ENCODE measurements at places on chromosomes 16 and 17.

DNA sequence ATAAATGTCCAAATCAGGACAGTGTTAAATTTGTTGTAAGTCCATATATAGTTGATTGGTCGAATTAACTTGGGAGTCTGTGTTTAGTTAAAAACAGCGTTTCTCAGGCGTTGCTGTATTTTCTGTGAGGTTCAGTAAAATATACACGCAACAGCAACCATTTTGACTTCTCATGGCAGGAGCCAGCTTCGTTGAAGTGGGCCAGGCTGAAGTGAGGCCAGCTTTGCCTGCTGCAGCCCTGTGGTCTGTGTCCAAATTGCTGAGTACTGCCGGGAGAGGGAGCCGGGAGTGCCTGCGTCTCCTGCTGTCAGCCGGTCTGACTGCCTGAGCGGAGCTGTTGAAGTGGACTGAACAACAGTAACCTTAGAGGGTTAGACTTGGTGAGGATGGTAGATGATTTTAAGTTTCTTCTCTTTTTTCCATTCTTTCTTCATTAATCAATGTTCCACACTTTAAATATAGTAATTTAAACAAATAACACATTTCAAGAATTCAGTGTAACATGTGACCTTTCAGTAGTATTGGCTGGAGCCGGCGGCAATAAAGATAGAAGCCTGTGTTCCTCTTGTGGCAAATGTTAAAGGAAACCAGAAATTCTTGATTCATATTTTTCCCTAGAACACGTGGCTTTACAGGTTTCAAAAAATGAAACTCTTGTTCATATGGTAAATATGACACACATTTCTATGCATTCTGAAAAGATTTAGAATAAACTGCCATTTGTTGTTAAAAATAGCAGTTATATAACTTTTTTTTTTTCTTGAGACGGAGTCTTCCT lies 37.0 kb upstream of the ZNF750 start:
- peak; percentile 77 for DNase-seq

- no peak for DNase-seq
These were observed 219.6 kb upstream of the TNRC6C start for GRCh38 chr17:77738751-77739531.

DNA sequence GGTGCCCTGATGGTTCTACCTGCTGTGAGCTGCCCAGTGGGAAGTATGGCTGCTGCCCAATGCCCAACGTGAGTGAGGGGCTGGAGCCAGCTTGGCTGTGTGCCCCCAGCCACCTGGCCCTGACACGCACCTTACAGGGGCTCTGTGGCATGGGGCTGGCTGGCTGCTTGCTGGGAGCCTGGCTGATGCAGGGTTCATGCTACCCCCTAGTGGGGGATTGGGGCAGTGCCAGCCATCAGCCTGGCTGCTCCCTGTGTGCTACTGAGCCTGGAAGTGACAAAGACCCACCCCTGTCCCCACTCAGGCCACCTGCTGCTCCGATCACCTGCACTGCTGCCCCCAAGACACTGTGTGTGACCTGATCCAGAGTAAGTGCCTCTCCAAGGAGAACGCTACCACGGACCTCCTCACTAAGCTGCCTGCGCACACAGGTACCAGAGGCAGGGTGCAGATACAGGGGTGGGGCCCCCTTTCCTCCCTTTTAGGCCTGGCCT lies 5.7 kb downstream of the GRN start:
- peak; percentile 36 for DNase-seq

GRCh38 chr17:81378941-81379511 lies 16.2 kb upstream of the BAHCC1 start:
- no peak for DNase-seq

GRCh38 chr17:78892520-78892919 lies 10.5 kb downstream of the CEP295NL start:
- DNase-seq = no peak

- DNase-seq = no peak
These were observed 240.7 kb downstream of the CDH13 start for GRCh38 chr16:82867485-82867884.

- DNase-seq = no peak
These were observed 64.3 kb downstream of the AP2B1 start for GRCh38 chr17:35651467-35651866.

GRCh38 chr16:10957771-10958482 lies 13.6 kb downstream of the CLEC16A start:
- DNase-seq = no peak

DNA sequence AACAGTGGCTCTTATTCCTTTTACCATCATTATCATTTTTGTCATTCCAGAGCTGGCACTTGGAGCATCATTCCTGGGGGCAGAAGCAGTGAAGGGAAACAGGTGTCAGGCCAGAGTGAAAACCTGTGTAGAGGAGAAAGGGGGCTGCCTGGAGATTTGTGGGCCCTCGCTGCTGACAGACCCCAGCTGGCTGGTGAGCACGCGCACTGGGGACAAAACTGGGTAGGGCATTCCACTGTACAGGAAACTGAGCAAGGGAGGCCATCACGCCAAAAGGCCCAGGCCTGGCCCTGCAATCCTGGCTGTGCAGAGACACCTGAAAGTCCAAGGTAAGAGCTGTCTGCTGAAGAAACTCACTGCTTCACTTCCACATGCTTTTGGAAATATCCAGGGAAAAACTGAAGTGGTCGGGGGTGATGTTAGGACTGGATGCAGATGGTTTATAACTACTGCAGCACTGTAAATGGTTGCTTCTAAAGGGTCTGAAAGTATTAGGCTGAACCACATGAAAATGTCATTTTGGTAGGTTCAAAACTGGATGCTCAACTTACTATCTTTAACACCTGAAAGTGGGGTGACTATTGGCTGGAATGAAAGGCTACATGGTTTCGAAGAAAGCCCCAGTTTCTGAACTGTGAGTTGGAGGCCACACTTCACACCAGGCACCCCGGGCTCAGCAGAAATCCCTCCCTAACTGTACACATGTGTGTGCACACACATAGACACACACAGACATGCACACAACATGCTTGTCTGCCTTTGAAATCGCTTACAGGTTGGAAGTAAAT lies 225.0 kb downstream of the C16orf78 start:
- no peak for DNase-seq

DNA sequence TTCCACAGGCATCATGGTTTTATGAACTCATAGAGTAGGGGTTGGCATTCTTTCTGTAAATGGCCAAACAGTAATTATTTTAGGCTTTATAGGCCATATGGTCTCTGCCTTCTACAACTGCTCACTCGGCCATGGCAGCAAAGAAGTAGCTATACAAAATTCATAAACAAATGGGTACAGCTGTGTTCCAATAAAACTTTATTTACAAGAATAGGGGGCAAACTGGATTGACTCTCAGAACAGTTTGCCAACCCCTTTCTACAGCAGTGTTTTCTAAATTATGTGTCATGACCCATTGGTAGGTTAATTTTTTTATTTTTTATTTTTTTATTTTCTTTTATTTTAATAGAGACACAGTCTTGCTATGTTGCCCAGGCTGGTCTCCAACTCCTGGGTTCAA lies 20.4 kb downstream of the GOT2 start:
- DNase-seq = no peak

GRCh38 chr17:2180768-2181167 lies 122.8 kb downstream of the SMG6 start:
- no peak for DNase-seq

GRCh38 chr16:57991551-57992059 lies 8.9 kb downstream of the ZNF319 start:
- DNase-seq = no peak

DNA sequence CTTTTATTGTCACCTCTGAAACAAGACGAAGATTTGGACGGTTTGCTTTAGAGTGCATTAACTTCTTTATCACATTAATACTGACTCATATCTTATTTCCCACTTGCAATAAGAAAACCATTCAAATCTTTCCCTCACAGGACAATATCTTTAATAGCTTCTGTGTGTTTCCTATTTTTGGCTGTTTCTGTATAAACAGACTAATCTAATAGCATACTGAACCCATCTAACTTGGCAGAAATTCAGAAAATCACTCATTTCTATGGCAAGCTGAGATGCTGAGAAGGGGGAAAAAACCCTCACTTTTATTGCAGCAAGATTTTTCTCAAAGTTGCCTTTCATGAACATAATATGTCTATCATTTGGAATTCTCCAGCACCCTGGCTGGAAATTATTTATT lies 524.9 kb downstream of the WWOX start:
- DNase-seq = no peak

DNA sequence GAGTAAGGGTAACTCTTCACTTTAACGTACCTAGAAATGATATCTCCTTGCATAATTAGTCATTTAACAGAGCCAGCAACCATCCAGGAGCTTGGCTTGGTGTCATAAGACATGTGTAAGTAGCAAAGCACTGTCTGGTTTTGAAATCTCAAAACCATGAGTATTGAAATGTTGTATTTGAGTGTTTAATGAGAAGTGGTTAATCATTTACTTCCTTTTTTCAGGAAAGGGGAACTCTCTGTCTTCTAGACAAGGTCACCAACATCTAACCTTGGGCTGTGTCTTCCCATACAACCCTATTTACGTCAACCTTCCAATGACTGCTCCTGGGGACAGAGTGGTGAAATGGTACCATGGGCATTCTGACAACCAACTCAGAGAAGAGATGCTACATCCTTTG lies 27.1 kb downstream of the PMP22 start:
- DNase-seq = no peak

DNA sequence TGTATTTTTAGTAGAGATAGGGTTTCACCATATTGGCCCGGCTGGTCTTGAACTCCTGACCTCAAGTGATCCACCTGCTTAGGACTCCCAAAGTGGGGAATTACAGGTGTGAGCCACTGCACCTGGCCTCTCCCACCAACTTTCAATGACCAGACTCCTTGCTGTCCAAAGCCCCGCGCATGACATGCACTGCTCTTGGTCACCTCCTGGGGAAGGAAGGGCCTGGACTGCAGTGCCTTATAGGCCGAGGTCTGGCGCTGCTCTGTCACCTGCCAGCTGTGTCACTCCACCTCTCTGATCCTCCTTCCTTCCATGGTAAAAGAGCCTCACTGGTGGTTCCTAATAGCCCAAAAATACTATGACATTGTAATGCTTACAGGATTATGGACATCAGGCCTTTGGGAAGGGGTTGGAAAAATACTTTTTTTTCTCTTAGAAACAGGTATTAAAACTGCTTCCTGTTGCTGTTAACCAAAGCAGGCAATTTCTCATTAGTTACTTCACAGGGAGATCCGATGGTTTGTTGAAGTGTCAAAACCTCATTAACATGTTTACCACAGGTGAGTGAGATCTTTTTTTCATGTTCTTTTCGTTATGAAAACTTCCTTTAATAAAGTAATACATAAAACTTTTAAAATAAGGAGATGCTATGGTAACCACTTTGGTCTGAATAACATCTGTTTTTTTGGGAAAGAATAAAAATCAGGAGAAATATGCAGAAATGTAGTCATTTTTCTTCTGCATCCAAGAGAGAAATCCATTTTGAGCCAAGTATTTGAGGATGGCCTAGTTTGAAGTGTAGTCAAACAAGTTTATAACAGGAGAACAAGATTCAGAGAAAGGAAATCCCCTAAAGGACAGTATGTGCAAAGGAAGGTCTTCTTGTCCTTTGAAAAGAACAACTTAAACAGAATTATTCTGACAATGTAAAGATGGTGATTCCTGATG lies 35.5 kb downstream of the GRB7 start:
- DNase-seq = no peak

DNA sequence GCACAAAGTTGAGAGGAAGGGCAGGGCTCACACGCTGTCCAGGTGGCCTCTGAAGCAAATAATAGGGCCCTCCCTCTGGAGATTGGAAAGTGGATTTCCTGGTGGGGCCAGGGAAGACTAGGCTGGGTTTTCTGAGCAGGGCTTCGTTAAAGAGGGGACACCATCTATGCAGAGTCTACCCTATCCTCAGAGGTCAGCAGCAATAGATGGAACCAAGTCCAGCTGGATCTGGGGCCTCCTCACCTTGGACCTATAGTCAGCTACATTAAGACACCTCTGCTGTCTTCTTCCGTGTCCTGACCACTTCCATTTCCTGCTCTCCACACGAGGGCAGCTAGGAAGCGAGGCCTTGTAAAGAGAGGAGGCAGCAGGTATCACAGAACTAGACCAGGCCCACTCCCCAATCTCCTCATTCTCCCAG lies 14.7 kb upstream of the ST6GALNAC1 start:
- no peak for DNase-seq

GRCh38 chr17:72898725-72899124 lies 193.8 kb downstream of the SLC39A11 start:
- DNase-seq = no peak

DNA sequence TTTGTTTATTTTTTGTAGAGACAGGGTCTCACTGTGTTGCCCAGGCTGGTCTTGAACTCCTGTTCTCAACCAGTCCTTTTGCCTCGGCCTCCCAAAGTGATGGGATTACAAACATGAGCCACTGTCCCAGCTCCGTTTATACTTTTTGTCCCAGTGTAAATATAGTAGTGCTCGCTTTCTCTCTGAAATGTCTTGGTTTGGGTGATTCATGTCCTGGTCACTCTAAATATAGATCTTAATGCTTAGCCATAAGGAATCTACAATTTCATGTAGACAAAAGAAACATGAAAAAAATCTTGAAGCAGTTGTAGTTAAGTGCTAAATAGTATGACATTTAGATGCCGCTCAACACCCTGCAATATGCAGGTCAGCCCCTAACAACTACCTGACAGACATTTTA lies 126.9 kb downstream of the KATNIP start:
- peak; percentile 33 for DNase-seq

GRCh38 chr17:28712032-28712704 lies 480 bp upstream of the PROCA1 start:
- no peak for DNase-seq

DNA sequence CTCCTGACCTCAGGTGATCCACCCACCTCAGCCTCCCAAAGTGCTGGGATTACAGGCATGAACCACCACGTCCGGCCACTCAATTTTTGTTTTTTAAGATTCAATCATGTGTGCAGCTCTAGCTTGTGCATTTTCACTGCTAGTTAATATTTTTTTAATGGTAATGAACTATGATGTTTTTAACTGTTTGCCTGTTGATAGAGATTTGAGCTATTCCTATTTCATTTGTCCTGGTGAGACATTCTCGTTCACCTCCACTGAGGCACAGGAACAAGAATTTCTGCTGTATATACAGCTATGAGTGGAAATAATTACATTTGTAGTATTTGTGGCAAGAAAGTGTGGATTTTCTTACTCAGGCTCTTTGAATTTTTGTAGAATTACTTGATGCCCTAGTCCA lies 137.7 kb upstream of the MYOCD start:
- no peak for DNase-seq

- DNase-seq = no peak
These were observed 508.1 kb downstream of the HAPSTR1 start for GRCh38 chr16:9599415-9600120.

GRCh38 chr17:12693640-12694039 lies 27.9 kb downstream of the MYOCD start:
- DNase-seq = peak; percentile 9

DNA sequence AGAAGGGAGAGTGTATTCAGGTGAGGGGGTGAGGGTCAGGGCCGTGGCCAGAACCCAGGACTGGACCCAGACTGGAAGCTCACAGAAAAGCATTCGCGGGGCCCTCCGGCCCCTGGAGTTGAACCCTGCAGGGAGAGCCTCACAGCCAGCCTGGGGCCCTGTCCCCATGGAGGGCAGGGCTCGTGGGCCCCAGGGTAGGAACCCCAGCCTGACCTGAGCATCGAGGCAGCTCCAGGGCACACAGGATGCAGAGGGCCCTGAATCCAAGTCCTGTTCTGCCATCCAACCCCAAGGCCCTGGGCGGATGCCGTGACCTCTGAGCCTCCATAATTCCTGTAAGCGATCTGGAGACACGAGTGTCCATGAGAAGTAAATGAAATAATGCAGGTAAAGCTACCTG lies 79.1 kb downstream of the MGAT5B start:
- no peak for DNase-seq
